ENCODE measurements at places on chromosomes 2 and 18.

GRCh38 chr2:20439503-20439902 lies 7.4 kb upstream of the RHOB start:
- no peak for DNase-seq

GRCh38 chr2:45134726-45135125 lies 125.5 kb upstream of the SIX2 start:
- no peak for DNase-seq

GRCh38 chr2:152499896-152500735 lies 165.1 kb downstream of the FMNL2 start:
- no peak for DNase-seq

- DNase-seq, result no peak
These were observed 54.3 kb downstream of the B3GNT2 start for GRCh38 chr2:62250239-62250638.

DNA sequence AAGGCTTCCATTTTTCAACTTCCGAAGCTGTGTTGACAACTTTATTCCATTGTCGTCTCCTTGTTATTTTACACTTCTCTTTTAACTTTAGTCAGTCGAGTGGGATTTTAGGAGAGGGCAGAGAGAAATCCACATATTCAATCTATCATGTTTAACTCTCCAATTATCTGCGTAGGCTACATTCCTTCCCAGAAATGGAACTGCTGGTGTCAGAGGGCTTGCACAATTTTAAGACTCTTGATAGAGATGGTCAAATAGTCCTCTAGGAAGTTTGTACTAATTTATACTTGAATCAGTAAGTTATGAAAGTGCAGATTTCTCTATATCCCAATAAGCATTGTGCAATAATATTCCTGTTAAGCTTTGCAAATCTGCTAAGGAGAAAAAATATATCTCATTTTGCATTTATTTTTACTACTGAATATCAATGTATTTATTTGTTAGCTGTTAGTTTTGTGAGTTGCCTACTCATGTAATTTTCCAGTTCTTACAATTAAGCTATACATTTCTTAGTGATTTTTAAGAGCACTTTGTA lies 95.6 kb downstream of the CYP26B1 start:
- no peak for DNase-seq

- no peak for DNase-seq
These were observed 76.7 kb upstream of the SNTG2 start for GRCh38 chr2:873651-874580.

GRCh38 chr2:49288902-49289700 lies 134.8 kb upstream of the FSHR start:
- DNase-seq, result no peak

GRCh38 chr2:127169066-127169660 lies 50.9 kb downstream of the CYP27C1 start:
- no peak for DNase-seq

All from stimulated activated CD8-positive, alpha-beta memory T cell treated with anti-CD3 and anti-CD28 coated beads, Interleukin-15, amount 100 ng/mL, for 24 hours (primary cell).